ENCODE measurements at places on chromosomes 1 and 21. TPM values are rescaled to one million over a fixed set of nuclear protein-coding genes. Genes with fewer than 3 reads are reported as not detected.

The CYP4Z1 gene
- 1.0 TPM for total RNA-seq

The DNASE2B gene
- total RNA-seq = not detected

The SPATA1 gene
- total RNA-seq = 1.9 TPM

The DCST1 gene
- total RNA-seq = not detected

The SIK1 gene
- total RNA-seq = 51.4 TPM

The CD1C gene
- 1.3 TPM for total RNA-seq

The SPRR1A gene
- total RNA-seq = not detected

The VN1R5 gene
- total RNA-seq = not detected

The NOL9 gene
- 27.0 TPM for total RNA-seq

The AMY2A gene
- 2.8 TPM for total RNA-seq

The HUNK gene
- 5.2 TPM for total RNA-seq

The ZNF697 gene
- total RNA-seq = 6.0 TPM

The TATDN3 gene
- total RNA-seq = 10.9 TPM

The FCAMR gene
- not detected for total RNA-seq

The SIKE1 gene
- total RNA-seq = 31.4 TPM

The TRIM63 gene
- 0.24 TPM for total RNA-seq
